CD4-positive, alpha-beta T cell (primary cell): ENCODE measurements at places on chromosomes 4 and X.

DNA sequence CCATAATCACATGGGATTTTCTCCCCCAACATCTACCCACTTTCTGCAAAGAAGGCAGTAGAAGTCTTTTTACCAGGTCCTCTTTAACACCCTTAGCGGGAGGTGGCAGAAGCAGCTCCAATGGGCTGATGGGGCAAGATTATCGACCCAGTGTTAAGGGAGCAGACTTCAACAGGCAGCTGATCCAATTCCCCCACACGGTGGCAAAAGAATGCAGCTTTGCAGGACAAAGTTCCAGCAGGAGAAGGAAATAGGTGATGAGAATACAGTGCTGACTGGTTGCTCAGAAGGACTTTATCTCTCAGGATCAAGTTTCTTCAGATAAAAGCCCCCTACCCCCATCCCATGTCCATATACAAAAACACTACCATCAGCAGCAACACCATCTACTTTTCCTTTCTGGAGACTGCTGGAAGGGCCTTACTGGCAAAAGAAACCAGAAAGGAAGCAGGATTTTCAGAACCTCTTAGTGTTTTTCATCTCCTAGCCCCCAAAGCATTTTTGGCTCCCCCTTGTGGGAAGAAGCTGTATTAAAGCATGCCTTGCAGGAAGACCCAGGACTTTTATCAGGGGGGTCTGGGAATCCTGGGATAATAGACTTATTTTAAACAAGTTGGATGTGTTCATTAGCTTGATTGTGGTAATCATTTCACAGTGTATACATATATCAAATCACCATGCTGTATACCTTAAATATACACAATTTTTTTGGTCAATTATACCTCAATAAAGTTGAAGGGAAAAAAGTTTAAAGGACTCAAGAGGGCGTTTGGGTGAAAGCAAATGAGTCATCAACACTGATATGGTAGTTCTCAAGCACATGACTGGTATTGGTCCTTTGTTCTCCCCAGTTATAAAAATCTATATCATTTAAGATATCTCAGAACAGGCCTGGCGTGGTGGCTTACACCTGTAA is 146.4 kb downstream of the GPC3 start:
- no peak for DNase-seq

GRCh38 chr4:41496977-41497376 is 41.0 kb upstream of the LIMCH1 start:
- DNase-seq = no peak

DNA sequence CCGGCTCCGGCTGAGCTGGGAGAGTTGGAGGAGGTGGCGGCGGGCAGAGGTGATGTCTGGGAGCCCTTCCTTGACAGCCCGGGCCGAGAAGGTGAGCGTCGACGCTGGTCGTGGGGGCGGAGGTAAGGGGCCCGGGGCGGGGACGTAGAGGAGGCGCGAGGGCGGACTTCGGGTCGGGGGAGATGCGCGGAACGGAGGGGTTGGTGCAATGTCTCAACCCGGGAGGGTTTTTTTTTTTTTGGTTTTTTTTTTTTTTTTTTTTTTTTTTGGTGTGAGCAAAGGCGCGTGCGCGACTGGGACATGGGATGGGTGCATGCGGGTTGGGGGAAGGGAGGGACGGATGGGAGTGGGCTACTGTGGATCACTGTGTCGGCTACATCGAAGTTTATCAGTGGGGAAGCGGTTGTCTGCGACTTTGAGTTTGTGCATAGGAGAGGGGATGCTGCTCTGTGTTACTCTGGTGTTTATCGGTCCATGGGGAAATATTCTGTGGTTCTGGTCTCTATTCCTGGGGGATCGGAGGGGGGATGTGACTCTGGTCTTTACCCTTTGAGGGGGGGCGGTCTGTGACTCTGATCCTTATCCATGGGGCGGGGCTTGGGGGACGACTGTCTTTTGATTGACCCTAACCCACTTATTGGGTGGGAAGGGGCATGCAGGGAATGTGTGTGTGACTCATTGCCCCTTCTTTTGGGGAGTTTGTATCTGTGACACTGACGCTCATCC is 537 bp downstream of the RBM10 start:
- no peak for DNase-seq

DNA sequence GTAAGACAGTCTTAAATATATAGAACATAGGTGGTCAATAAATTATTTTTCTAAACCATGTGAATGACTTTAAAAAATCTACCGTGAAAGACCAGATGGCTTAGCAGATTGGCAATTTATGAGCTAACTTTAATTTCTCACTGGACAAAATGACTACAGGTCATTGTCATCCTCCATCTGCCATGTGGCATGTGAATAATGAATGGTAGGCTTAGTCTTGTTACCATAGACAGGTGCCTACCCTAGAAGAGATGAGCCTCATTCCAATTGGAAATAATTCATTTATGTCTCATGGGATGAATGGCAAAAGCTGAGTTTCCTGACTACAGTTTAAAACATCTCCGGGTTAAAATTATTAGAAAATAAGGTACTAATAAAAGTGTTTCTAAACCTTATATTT is 1043.3 kb downstream of the FAT4 start:
- no peak for DNase-seq

GRCh38 chrX:133928365-133928764 is 57.0 kb downstream of the GPC3 start:
- DNase-seq = no peak

GRCh38 chr4:79851625-79852304 is 221.3 kb downstream of the ANTXR2 start:
- no peak for DNase-seq
